ENCODE measurements at places on chromosomes 6 and 20. TPM values are rescaled to one million over a fixed set of nuclear protein-coding genes. Genes with fewer than 3 reads are reported as not detected.

- H3K36me3 ChIP-seq, result no peaks in the 10 kb centered on the region
- H3K27ac ChIP-seq, result no peak overlapping the region
Observed at GRCh38 chr6:1390133-1390945, 963 bp downstream of the FOXF2 start.

The TSBP1 gene
- not detected for total RNA-seq

The PKHD1 gene
- not detected for total RNA-seq

The DLL1 gene
- total RNA-seq, result 15.2 TPM

DNA sequence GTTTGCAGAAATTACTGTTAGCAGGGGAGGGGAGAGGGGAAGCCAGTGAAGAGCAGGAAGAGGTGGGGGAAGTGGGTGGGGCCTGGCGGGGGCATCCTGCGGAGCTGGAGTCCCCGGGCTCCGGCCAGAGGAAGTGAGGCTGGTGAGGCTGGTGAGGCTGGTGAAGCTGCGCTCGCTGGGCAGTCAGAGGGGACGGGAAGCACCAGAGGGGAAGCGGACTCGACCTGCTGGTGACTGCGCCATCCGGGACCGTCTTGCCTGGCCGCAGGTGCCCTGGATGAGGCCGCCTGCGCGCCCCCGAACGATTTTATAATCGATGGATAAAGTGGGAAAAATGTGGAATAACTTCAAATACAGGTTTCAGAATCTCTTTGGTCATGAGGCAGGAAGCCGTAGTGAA lies 635.3 kb upstream of the MARCKS start:
- H3K36me3 ChIP-seq, result no peaks in the 10 kb centered on the region
- no peak for DNase-seq
- no peak overlapping the region for H3K4me3 ChIP-seq
- no peak overlapping the region for H3K27ac ChIP-seq
- no peaks in the 10 kb centered on the region for H3K4me1 ChIP-seq
- H3K27me3 ChIP-seq, result no peaks in the 10 kb centered on the region

DNA sequence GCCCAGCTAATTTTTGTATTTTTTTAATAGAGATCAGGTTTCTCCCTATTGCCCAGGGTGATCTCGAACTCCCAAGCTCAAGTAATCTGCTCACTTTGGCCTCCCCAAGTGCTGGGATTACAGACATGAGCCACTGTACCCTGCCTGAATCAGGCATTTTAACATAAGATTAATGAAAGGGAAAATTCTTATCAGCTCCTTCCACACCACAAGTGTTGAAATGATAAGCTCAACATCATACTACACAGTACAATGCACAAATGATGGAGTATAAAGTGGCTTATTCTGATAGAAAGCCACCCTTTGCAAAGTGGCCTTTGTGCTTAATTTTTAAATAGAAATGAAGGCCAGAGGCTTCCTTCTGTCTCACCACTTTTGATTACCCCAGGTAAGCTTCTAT lies 71.3 kb upstream of the MCHR2 start:
- no peak overlapping the region for H3K27ac ChIP-seq
- H3K4me1 ChIP-seq, result no peaks in the 10 kb centered on the region
- H3K36me3 ChIP-seq, result no peaks in the 10 kb centered on the region
- no peak for DNase-seq
- H3K27me3 ChIP-seq, result no peaks in the 10 kb centered on the region
- no peak overlapping the region for H3K4me3 ChIP-seq

- H3K4me1 ChIP-seq, result no peaks in the 10 kb centered on the region
- DNase-seq, result no peak
- H3K4me3 ChIP-seq, result no peak overlapping the region
- peaks cover 4% of the 10 kb centered on the region for H3K36me3 ChIP-seq
- H3K27me3 ChIP-seq, result no peaks in the 10 kb centered on the region
- H3K27ac ChIP-seq, result no peak overlapping the region
Observed at GRCh38 chr6:110597761-110598160, 121.3 kb upstream of the SLC22A16 start.

DNA sequence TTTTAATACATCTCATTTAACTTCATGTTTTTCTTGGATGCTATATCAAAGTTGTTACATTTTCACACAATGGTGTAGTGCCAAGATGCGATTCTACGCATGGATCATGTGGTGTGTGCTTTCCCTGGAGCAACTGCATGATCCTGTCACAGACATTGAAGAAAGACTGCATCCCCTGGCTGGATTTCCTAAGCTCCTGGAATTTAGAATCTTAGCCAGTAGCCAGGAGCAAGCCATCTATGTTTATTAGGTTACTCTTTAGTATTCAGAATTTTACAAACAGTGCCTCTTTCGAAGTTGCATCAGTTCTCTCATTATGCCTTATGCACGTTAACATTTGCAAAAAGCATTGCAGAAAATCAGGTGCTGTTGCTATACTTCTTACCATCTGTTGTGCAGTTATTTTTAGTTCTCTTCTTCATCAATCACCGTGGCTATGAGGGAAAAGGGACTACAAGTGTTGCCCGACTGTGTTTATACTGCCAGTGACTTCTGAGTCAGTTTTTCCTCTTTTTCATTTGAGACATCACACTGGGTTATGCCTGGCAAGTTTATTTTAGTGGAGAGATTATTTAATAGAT lies 584.2 kb downstream of the BCKDHB start:
- no peaks in the 10 kb centered on the region for H3K36me3 ChIP-seq
- no peaks in the 10 kb centered on the region for H3K27me3 ChIP-seq
- no peak overlapping the region for H3K27ac ChIP-seq
- DNase-seq, result no peak
- peaks cover 3% of the 10 kb centered on the region for H3K4me1 ChIP-seq

The RNF217 gene
- 1.0 TPM for total RNA-seq

- H3K36me3 ChIP-seq, result no peaks in the 10 kb centered on the region
- no peaks in the 10 kb centered on the region for H3K4me1 ChIP-seq
- H3K27ac ChIP-seq, result no peak overlapping the region
- DNase-seq, result no peak
Observed at GRCh38 chr20:12409501-12409900, 491.8 kb downstream of the BTBD3 start.

The RNF5 gene
- 49.5 TPM for total RNA-seq

GRCh38 chr6:82914511-82914910 lies 151.1 kb downstream of the UBE3D start:
- H3K27me3 ChIP-seq, result no peaks in the 10 kb centered on the region
- no peaks in the 10 kb centered on the region for H3K4me1 ChIP-seq
- no peak overlapping the region for H3K4me3 ChIP-seq
- DNase-seq, result no peak
- peaks cover 7% of the 10 kb centered on the region for H3K36me3 ChIP-seq
- no peak overlapping the region for H3K27ac ChIP-seq

DNA sequence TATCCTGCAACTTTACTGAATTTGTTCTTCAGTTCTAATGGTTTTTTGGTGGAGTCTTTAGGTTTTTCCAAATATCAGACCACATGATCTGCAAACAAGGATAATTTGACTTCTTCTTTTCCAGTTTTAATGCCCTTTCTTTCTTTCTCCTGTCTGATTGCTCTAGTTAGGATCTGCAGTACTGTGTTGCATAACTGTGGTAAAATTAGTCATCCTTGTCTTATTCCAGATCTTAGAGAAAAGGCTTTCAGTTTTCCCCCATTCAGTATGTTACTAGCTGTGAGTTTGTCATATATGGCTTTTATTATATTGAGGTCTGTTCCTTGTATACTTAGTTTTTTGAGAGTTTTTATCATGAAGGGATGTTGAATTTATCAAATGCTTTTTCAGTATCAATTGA lies 4.3 kb downstream of the MICA start:
- no peak overlapping the region for H3K4me3 ChIP-seq
- no peak overlapping the region for H3K27ac ChIP-seq
- H3K36me3 ChIP-seq, result peaks cover 25% of the 10 kb centered on the region
- peaks cover 46% of the 10 kb centered on the region for H3K4me1 ChIP-seq
- no peaks in the 10 kb centered on the region for H3K27me3 ChIP-seq
- DNase-seq, result no peak

The KCNK5 gene
- total RNA-seq, result 7.8 TPM

The HDGFL1 gene
- not detected for total RNA-seq

DNA sequence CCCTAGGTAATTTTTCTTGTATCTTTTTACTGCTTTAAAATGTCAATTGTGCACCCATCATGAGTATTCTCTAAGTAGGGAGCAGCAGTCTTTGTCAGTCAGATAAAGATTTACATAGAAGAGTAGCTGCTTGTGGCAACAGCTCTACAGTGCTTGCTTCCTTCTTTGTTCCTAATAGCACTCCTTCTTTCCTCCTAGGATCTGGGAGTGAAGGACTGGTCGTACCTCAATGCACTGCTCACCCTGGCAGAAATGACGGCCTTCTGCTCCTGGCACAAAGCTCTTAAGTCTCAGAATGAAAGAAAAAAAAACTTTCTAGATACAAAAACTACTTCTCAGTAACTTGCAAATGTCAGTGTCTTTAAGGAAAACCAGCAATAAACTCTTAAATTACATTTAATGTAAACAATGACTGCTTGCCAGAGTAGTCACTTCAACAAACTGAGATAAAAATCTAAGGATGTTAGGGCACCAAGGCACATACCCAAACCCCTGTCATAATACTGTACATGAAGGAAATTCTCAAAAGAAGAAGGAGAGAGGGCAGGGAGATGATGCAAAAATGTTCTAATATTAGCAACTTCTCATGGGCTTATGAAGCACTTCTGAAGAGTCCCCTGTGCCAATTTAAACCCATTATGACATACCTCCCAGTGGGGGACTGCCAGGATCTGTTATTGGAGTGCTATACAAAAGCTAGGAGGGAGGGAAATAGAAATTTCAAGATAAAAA lies 34.0 kb downstream of the NCOA6 start:
- no peak overlapping the region for H3K27ac ChIP-seq
- H3K36me3 ChIP-seq, result peaks cover 5% of the 10 kb centered on the region
- peaks cover 6% of the 10 kb centered on the region for H3K4me1 ChIP-seq
- H3K27me3 ChIP-seq, result no peaks in the 10 kb centered on the region
- no peak overlapping the region for H3K4me3 ChIP-seq

The CLVS2 gene
- total RNA-seq, result not detected

All from activated naive CD8-positive, alpha-beta T cell treated with anti-CD3 and anti-CD28 coated beads, Interleukin-2, amount 10 ng/mL, durations not matched to agents 7 days and 5 days (primary cell).